ENCODE measurements at places on chromosomes 3 and 15. TPM values are rescaled to one million over a fixed set of nuclear protein-coding genes. Genes with fewer than 3 reads are reported as not detected.
A peak's percentile ranks its signal among the peaks of the same experiment; 100 is the strongest.

DNA sequence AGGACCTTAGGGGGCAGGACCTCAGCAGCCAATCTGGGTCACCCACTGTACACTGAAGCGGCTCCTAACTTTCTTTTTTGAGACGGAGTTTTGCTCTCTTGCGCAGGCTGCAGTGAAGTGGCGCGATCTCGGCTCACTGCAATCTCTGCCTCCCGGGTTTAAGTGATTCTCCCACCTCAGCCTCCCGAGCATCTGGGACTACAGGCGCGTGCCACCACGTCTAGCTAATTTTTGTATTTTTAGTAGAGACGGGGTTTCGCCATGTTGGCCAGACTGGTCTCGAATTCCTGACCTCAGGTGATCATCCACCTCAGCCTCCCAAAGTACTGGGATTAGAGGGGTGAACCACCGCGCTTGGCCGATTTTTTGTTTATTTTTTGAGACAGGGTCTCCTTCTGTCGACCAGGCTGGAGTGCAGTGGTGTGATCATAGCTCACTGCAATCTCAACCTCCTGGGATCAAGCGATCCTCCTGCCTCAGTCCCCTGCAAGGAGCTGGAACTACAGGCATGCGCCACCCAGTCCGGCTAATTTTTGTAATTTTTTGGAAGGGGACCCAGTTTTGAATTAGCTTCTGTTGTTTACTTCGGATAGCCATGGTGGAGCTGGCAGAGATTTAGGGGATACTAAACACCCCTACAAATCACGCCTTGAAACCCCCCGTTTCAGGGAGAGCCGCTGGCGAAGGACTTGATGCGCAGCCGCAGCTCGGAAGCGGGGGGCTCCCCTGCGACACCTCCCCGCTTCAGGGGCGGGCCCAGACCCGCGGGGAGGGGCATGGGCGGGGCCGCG is 1.5 kb upstream of the CLK3 start:
- DNase-seq: no peak

- no peak for DNase-seq
These were observed 309.4 kb upstream of the WNT5A start for GRCh38 chr3:55796533-55796932.

GRCh38 chr3:14424711-14425580 is 22.5 kb downstream of the SLC6A6 start:
- no peak for DNase-seq

- DNase-seq: no peak
These were observed 71.3 kb upstream of the LRTM1 start for GRCh38 chr3:54999159-54999558.

DNA sequence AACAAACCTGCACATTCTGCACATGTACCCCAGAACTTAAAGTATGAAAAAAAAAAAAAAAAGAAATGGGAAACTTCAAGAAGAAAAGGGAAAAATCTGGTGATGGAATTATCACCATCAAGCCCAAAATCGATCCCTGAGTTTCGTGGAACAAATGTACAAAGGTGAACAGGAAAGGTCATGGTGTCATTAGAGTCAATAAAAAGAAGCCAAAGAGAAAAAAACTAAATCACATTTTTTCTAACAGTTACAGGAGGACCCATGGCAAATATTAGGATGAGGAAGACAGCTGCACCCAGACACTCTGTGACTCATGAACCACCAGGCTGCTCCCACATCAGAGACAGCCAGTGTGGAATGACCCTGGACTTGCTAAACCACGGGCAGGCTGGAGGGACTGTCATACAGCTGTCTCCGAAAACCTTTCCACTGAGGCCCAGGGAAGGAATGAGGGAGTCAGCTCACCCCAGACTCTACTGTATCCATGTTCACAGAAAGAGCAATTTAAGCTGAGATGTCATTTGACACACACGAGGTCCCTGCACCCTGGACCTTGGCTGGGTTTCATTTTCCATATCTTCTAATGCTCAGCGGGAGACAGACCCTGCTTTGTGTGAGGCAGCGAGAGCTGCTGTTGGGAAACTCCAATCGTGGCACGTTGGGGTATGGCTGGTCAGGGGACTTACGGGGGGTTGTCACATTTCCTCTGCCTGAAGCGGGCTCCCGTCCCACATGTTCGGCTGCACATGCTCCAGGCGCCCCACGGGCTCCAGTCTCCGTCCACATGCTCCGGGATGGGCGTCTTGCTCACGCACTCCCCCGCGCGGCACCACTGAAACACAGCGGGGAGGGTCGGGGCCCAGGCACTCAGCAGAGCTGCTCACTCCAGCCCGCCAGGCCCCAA is 210.2 kb downstream of the ADAMTS17 start:
- DNase-seq: peak; percentile 71

DNA sequence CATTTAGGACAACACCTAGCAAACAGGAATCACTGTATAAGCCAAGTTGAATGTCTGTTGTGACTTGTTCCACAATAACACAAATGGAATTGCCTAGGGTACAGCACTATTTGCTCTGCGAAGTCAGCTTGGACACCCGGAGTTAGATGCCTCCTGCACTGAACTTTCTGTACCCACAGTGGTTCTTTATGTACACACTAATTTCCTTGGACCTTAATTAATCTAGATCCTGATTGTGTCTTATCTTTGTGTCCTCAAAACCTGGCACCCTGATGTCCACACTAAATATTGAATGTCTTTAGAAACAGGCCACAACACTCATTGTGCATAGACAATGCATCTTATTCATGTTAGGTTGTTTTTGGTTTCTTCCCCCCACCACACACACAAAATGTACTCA is 278.9 kb upstream of the NR2F2 start:
- DNase-seq: no peak

DNA sequence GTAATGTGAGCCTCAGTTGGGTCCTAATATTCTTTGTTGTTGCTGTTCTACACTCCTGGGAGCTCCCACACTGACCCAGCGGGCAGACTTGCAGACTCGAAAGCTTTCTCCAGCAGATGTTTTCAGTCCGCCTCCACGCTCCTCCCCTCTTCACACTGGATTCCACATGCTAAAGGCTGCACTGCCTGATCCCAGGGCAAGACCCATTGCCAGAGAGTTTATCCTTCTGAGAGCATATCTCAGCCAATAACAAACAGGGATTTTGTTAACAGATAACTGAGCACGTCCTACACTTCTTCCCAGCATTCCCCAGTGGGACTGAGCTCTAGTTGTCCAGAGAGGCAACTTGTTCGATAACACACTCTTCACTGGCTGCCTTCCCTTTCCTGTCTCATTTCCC is 8.0 kb upstream of the COL6A6 start:
- peak; percentile 72 for DNase-seq

- DNase-seq: no peak
These were observed 84.2 kb upstream of the ABHD2 start for GRCh38 chr15:89003865-89004725.

- no peak for DNase-seq
These were observed 644.1 kb downstream of the RBMS3 start for GRCh38 chr3:29924783-29925561.

GRCh38 chr3:57221883-57222282 is 5.6 kb upstream of the APPL1 start:
- DNase-seq: no peak

DNA sequence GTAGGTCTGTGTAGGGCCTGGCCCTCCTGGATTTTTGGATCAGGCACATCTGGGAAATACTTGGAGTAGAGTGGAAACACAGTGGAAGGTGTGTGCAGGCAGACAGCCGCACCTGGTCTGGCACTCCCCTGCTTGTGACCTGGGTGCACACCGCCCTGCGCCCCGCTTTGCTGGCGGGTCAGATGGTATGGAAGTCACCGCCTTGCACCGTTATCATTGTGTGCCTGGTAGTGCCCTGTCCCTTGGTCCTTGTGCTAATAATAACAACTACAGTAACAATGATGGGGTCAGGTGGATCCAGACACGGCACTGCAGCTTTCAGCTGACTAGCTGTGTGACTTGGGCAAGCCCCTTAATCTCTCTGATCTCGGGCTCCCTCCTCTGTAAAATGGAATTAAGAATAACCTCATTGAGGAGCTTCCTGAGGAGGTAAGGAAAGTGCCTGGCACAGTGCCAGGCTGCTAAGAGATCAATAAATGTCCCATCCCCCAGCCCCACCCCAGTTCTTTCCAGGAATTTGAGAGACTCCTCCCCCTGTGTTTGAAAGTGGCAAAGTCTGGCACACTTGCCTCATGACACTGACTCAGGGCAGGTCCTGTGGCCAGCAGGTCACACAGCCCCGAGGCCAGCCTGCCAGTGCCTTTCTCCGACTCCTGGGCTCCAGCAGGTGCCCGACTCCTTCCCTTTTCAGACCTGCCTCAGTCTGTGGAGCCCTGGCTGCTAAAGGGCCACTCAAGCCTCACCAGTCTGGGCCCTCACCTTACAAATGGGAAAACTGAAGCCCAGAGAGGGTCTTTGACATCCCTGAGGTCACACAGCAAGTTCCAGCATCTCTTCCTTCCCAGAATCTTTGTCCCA is 9.8 kb downstream of the ISG20 start:
- DNase-seq: no peak

GRCh38 chr15:78343276-78344060 is 3.3 kb downstream of the CRABP1 start:
- no peak for DNase-seq

- no peak for DNase-seq
These were observed 893 bp upstream of the MTHFS start for GRCh38 chr15:79897701-79898113.

DNA sequence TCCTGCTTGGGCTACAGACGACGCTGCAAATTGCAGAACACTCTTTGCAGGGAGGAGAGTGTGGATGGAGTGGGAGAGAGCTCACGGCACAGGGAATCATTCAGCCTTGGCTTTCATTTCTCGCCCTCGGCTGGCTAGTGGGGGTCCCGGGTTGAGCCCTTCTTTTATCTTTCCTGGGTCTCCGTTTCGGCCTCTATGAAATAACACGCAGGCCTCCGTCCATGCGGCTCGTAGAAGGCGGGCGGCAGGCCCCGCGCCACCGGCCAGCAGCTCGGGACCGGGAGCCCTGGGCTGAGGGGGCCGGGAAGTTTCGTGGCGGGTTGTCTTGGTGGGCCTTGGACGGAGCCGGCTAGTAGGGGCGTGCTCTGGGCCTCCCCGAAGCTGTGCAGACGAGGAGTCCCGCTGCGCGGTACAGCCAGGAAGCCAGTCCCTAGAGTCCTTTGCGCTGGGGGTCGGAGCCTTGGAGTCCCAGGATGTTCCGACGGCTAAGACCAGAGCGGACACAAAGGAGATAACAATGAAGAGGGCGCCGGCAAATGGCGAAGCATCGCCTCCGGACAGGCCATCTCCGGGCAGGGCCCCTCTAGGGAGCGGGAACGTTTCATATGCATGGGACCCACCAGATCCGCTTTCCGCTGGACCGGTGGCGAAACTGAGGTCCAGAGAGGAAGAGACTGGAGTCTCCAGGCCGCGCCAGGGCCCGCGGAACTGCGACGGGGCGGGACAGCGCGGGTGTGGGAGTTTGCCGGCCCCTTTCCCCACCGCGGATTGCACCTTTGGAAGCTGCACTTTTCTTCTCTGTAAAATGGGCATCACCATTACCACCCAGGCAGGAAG is 4.3 kb downstream of the RNU6-1 start:
- DNase-seq: no peak

GRCh38 chr3:73471986-73472787 is 152.6 kb downstream of the PDZRN3 start:
- no peak for DNase-seq

DNA sequence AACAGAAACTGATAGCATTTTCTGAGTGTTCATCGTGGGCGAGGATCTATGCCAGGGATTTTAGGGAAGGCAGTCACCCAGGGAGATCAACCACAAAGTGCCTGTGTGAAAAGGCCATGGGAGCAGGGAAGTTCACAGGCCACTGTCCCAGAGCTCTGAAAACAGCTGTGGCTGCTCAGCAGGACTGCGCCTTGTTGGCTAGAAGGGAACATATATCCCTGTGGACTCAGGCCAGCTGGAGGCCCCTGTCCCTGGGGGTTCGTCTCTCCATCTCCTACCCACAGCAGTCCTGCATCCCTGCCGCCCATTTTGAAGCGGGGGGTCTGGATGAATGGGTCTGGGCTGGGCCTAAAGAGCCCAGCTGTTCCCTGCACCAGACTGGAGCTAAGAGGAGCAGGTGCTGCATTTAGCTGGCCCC is 27.8 kb downstream of the PPCDC start:
- peak; percentile 81 for DNase-seq

DNA sequence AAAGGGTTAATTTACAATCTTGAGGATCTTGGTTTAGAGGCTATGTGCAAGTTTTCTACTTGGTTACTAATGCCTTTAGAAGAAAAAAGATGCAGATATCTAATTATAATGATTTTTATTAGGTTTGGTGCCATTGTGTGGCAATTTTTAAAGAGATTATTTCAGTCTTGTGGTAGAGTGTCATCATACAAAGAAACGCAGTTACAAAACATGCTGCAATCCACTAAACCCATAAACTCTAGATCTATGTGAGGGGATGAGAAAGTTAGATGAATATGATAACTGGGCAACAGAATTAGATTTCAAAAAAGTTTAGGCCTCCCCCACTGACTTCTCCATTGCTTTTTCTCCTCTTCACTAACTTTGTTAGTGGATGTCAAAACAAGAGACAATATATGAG is 106.0 kb downstream of the ARPP21 start:
- DNase-seq: no peak

DNA sequence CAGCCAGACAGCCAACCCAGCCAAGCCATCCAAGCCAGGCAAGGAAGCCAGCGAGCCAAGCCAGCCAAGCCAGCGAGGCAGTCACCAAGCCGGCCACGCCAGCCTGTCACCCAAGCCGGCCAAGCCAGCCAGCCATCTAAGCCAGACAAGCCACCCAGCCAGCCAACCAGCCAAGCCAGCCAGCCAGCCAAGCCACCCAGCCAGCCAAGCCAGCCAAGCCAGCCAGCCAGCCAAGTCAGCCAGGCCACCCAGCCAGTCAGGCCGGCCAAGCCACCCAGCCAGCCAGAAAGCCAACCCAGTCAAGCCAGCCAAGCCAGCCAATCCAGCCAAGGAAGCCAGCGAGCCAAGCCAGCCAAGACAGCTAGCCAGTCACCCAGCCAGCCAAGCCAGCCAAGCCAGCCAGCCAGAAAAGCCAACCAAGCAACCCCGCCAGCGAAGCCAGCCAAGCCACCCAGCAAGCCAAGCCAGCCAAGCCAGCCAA is 201.2 kb downstream of the GOLGA6L6 start:
- peak; percentile 64 for DNase-seq

- DNase-seq: no peak
These were observed 467.7 kb downstream of the FGF12 start for GRCh38 chr3:192259661-192260060.

DNA sequence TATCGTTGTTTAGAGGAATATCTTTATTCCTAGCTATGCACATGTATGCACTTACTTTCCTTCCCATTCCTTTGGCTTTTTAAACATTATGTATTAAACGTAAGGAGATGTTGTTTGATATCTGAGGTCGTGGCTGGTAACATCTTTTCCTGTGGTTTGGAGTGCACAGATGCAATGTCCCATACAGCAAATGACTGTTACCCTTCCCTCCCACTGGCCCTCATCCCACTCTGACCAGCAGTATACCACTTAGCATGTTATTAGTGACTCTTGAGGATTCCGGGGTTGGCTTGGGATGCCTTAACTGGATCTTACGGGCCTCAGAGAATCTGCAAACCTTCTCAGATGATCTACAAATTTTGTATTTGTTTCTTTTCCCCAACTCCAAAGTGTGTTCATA is 34.5 kb downstream of the TGFBR2 start:
- no peak for DNase-seq

CCDC80 gene
- total RNA-seq: 130 TPM

PEX5L gene
- 0.23 TPM for total RNA-seq

IVD gene
- 95.1 TPM for total RNA-seq

LAMB2 gene
- total RNA-seq: 523 TPM

CATSPER2 gene
- 0.98 TPM for total RNA-seq

FBXL2 gene
- total RNA-seq: 3.4 TPM

GOLGA8R gene
- total RNA-seq: 1.3 TPM

GOLGA6L22 gene
- total RNA-seq: not detected
